ENCODE measurements at places on chromosomes 2 and 18.

DNA sequence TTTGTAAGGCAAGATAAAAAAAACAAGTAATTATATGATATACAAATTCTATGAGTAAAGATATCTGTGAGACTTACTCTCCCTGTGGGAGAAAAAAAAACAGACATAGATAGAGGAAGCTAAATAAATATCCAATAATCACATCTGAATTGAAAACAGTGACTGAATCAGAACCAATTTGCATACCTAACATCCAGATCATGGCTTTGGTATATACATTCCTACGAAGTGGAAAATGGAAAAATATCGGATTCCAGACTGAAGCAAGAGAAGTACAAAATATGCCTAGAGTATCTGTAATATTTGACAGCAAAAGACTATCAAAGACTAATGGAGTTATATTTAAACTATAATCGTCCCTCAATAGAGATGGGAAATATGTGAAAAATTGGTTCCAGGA lies 1108.1 kb upstream of the CHAC2 start:
- no peak for DNase-seq

DNA sequence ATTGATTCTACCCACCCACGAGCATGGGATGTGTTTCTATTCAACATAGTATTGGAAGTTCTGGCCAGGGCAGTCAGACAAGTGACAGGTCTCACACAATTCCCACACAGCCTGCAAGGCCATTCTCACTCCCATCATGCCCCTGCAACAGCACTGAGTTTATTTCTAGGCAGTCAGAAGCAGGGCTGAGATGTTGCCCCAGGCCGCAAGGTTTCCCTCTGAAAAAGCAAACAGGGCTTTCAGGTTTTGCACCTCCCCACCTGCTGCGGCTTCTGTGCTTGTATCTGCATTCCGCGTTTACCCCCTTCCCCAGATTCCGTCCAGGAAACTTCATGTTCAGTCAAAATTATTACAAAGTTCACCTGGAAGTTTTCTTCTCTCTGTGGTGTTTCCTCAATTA lies 9.4 kb upstream of the TACR1 start:
- DNase-seq = no peak

- no peak for DNase-seq
Measured at GRCh38 chr2:103594823-103595222, 833.0 kb downstream of the TMEM182 start.

GRCh38 chr18:27749194-27749593 lies 427.7 kb downstream of the CDH2 start:
- no peak for DNase-seq

DNA sequence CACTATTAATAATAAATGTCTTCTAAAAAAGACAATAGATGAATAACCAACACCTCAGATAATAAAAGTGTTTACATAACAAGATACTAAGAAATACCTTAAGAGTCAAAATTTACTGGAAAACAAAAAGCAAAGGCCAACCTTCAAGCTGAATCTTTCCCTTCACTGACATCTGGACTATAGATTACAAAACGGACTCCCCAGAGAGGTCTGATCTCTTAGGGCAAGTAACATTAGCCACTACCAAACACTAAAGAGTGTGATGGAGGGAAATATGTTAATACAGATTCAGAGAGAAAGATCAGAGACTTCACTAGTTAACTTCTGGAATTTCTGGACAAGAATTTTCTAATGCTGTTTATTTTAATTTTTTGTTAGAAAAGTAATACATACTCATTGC lies 13.9 kb downstream of the CLASP1 start:
- DNase-seq = no peak

GRCh38 chr2:67752969-67753368 lies 309.8 kb downstream of the C1D start:
- peak; percentile 77 for DNase-seq

DNA sequence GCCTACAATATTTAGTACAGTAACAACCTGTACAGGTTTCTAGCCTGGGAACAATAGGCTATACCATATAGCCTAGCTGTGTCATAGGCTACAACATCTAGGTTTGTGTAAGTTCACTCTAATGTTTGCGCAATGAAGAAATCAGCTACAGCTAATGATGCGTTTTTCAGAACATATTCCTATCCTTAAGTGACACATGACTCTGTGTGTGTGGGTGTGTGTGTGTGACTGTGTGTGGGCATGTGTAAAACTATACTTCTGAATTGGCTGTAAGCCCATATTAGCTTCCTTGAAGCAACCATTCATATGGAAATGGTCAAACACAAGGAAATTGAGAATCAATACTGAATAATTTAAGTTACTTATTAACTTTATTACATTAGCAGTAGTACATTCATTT lies 120.8 kb upstream of the SULT1C3 start:
- DNase-seq = no peak

- no peak for DNase-seq
Measured at GRCh38 chr2:132419941-132420340, 3.3 kb downstream of the GPR39 start.

- DNase-seq = no peak
Measured at GRCh38 chr2:16373341-16373740, 292.3 kb downstream of the CYRIA start.

- no peak for DNase-seq
Measured at GRCh38 chr2:237480556-237480955, 6.5 kb upstream of the MLPH start.

- peak; percentile 52 for DNase-seq
Measured at GRCh38 chr2:230160112-230160660, 59.6 kb downstream of the SP110 start.

GRCh38 chr2:73069041-73069854 lies 2.3 kb downstream of the SFXN5 start:
- DNase-seq = no peak

GRCh38 chr2:47260971-47261370 lies 105.9 kb upstream of the STPG4 start:
- no peak for DNase-seq

DNA sequence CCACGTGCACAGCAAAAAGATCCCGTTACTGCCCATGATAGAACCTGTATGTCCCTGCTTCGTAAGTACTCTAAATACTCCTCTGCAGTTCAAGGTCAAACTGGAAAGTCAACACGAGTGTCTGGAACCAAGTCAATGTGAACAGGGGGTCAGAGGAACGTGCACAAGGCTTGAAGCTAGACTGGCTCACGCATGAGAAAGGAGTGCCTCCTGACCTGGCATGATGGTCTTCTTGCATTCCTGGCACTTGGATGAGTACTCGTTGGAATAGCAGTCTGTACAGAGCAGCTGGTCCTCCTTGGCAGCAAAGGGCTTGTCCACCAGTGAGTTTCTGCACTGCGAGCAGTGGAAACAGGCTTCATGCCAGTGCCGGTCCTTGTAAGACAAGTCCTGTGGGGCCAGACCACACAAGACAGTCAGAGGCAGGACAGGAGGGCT lies 25.5 kb downstream of the FHL2 start:
- no peak for DNase-seq

- peak; percentile 57 for DNase-seq
Measured at GRCh38 chr2:23273786-23274185, 111.2 kb upstream of the KLHL29 start.

GRCh38 chr2:11393711-11394236 lies 49.3 kb upstream of the ROCK2 start:
- DNase-seq = no peak

- DNase-seq = no peak
Measured at GRCh38 chr18:13725566-13726231, 659 bp downstream of the FAM210A start.

DNA sequence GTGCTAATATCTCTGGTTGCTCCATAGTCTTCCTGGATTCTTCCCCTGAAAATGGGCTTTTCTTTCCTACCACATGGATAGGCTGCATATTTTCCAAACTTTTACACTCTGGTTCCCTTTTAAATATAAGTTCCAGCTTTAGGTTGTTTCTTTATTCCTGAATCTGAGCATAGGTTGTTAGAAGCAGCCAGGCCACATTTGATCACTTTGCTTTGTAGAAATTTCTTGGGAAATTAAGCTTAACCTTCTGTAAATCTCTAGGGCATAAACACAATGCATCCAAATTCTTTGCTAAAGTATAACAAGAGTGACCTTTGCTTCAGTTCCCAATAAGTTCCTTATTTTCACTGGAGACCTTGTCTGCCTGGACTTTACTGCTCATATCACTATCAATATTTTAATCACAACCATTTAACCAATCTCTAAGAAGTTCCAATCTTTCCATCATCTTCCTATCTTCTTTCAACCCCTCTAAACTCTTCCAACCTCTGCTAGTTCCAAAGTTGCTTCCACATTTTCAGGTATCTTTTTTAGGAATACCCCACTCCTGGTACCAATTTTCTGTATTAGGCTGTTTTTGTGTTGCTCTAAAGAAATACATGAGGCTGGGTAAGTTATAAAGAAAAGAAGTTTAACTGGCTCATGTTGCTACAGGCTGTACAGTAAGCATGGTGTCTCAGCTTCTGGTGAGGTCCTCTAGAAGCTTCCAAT lies 389.6 kb upstream of the HS6ST1 start:
- DNase-seq = no peak

DNA sequence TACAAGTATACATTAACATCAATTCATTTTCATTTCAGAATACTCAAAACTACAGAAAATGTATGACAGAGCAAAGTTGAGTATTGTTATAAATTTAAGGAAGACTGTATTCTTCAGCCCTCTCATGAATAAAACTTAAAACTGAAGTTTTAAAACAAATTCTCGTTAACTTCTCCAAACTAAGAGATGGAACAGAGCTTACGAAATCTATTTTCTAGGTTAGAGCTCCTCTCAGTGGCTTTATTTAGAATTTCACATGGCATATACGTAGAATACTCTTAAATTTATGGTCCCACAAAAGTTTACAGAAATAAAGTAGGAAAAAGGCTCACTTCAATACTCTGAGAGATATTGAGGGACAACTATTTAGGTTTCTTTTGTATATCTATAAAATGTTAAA lies 612.1 kb downstream of the KCNJ3 start:
- peak; percentile 11 for DNase-seq

DNA sequence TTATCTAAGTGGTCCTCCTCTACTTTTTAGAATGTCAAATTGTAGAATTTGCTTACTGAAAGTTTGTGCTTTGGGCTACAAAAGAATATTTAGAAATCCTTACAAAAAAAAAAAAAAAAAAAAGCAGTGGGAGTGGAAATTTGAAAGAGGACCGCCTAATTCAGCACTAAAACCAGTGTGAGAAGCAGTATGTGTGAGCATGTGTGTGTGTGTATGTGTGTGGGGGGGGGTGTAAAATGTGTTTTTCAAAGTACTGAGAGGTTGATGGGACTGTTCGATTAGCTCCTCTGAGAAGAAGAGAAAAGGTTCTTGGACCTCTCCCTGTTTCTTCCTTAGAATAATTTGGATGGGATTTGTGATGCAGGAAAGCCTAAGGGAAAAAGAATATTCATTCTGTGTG lies at the start of gene VIT:
Gene VIT (plus strand): TSS at position 175 of the 400 bp plus-strand sequence. CDS start 19,664 bp downstream, outside the sequence.
- DNase-seq = no peak

GRCh38 chr2:13522917-13523821 lies 806.4 kb downstream of the TRIB2 start:
- no peak for DNase-seq

DNA sequence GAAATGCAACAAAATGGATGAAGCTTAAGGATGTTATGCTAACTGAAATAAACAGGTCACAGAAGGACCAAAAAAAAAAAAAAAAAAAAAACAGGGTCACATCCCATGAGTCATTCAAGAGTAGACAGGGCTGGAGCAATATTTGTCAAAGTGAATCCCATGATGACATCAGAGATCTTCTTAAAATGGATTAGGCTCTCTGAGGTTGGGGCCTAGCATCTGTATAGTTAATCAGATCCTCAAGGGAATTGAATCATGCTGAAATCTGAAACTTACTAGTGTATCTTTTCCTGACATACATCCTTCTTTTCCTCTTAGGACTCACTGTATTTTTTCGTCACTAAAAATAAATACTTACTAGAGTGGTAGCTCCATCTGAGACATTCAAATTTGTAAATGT lies 380.6 kb upstream of the NXPH2 start:
- no peak for DNase-seq

- no peak for DNase-seq
Measured at GRCh38 chr2:217092710-217093379, 233.0 kb upstream of the TNP1 start.

DNA sequence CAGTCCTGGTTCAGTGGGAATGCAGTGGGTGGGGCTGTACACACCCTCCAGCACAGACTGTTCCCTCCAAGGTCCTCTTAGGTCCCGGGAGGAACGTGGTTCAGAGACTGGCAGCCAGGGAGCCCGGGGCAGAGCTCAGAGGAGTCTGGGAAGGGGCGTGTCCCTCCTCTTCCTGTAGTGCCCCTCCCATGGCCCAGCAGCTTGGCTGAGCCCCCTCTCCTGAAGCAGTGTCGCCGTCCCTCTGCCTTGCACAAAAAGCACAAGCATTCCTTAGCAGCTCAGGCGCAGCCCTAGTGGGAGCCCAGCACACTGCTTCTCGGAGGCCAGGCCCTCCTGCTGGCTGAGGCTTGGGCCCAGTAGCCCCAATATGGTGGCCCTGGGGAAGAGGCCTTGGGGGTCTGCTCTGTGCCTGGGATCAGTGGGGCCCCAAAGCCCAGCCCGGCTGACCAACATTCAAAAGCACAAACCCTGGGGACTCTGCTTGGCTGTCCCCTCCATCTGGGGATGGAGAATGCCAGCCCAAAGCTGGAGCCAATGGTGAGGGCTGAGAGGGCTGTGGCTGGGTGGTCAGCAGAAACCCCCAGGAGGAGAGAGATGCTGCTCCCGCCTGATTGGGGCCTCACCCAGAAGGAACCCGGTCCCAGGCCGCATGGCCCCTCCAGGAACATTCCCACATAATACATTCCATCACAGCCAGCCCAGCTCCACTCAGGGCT lies 17.5 kb upstream of the FAHD2A start:
- no peak for DNase-seq

- no peak for DNase-seq
Measured at GRCh38 chr18:63564021-63564420, 21.9 kb downstream of the SERPINB12 start.

DNA sequence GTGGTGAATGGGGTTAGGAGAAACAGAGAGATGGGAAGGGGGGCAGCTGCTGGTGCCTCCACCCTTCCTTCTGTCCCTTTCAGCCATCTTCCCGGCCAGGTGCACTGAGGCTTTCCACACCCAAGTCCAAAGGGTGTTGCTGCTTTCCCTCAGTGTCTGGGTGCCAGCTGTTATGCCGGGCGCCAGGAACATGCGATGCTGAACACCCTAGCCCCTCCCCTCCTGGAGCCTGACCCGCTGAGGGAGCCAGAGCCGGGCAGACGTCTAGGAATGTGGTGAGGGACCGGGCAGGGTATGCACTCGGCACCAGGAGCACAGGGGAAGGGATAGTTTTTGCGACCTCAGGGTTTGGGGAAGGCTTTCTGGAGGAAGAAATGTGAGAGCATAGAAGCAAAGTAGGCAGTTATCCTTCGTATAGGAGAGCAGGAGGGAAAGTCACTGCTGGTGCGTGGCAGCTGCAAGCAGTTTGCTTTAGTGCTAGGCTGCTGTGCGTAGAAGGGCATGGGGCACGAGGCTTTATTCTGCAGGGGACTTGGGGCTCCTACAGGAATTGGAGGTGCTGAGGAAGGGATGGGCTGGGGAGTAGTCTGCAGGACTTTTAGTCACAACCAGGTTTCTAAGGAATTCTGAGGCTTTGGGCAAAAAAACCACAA lies 147.7 kb downstream of the TSN start:
- DNase-seq = no peak

GRCh38 chr2:27225526-27225925 lies 8.4 kb downstream of the CAD start:
- no peak for DNase-seq

GRCh38 chr2:200781616-200782015 lies 30.1 kb upstream of the BZW1 start:
- DNase-seq = no peak

- DNase-seq = no peak
Measured at GRCh38 chr18:32280911-32281310, 91.1 kb downstream of the MEP1B start.
